Activated CD4-positive, alpha-beta T cell treated with anti-CD3 and anti-CD28 coated beads for 36 hours (primary cell): ENCODE measurements at places on chromosomes 16 and 17.
A peak's percentile ranks its signal among the peaks of the same experiment; 100 is the strongest.

GRCh38 chr16:7867831-7868230, 535.2 kb downstream of the RBFOX1 start:
- DNase-seq, result no peak

GRCh38 chr16:600781-601180, 10.9 kb downstream of the RAB40C start:
- no peak for DNase-seq

DNA sequence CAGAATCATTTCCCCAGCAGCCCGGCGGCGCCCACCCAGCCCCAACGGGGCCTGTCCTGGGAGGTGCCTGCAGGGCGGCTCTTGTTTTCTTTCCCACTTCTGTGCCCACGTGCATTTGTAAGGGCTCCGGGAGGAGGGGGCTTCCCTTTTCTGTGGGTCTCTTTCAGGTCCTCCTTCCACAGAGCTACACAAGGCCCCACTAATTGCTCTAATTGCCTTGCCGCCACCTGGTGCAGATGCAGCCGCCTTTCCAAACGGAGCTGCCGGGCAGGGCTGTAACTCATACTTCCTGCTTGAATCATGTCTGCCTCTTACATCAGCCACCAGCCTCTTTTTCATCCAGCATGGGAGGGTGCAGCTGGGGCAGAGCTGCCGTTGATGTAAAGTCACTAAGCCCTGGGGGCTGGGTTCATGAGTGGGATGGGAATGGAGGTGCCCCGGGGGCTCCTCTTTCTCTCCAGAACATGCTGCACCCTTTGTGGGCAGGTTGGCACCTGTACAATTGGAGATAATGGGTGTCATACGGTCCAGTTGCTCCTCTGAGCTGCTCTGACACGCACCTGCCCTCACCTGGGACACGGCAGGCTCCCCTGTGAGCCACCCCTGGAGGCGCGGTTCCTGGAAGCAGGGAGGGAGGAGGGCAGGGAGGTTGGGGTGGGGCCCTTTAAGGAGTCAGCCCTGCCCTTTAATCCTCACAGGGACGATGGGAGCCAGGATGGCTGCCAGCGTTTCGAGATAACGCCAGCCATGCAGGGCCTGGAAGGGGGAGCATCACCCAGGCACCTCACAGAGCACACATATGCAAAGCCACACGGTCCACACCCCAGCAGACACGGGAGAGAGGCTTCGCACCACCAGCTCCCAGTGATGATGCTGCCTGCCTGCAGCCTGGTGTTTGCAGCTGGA, 41.1 kb upstream of the KLHDC4 start:
- peak; percentile 85 for DNase-seq

- DNase-seq, result no peak
These were observed 96.8 kb downstream of the OMG start for GRCh38 chr17:31200287-31200686.

GRCh38 chr17:73536700-73537605, 107.3 kb downstream of the SDK2 start:
- no peak for DNase-seq
